ENCODE measurements at places on chromosomes 3 and 15.

DNA sequence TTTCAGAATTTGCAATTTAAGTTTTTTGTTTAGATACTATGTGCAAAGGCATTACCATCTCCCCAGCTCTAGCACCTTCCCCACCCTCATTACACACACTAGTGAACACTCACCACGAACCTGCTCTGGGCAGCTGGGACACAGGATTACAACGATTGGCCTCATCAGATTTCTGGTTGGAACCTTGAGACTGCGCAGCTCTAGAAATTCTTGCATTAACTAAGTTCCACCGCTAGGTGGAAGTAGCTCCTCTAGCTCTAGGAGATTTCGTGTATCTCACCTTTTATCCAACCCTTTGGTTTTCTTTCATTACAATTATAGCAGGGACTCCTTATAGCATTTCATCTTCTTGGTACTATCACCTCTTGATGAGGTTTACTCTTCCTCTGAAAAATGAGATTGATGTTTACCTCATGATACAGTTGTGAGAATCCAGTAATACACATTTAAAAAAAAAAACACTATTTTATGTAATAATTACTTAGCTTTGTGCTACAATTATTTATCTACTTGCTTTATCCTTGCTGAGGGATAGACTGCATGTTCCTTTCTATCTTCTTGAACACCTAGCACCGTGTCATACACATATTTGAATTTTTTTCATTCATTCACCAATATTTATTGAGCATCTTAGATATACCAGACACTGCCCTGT, 28.7 kb upstream of the PLOD2 start:
- no peak for DNase-seq

- no peak for DNase-seq
These were observed 30.3 kb upstream of the VEPH1 start for GRCh38 chr3:157533298-157534070.

- no peak for DNase-seq
These were observed 18.9 kb upstream of the GREM1 start for GRCh38 chr15:32698773-32699390.

DNA sequence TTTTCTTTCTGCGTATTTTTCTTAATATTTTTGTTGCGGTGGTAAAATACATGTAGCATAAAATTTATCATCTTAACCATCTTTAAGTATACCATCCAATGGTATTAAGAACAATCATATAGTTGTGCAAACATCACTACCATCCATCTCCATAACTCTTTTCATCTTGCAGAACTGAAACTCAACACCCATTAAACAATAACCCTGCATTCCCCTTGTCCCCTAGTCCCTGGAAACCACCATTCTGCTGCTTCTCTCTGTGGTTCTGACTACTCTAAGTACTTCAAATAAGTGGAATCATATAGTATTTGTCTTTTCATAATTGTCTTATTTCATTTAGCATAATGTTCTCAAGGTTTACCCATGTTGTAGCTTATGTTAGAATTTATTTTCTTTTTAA, 67.3 kb upstream of the EOMES start:
- DNase-seq: no peak

- no peak for DNase-seq
These were observed 155 bp downstream of the ACVR2B start for GRCh38 chr3:38453913-38454177.

Measured in stimulated activated CD8-positive, alpha-beta memory T cell treated with anti-CD3 and anti-CD28 coated beads, Interleukin-4, amount 100 ng/mL, for 1 hour (primary cell).